Stimulated activated CD8-positive, alpha-beta memory T cell treated with anti-CD3 and anti-CD28 coated beads, Interleukin-15, amount 100 ng/mL, for 48 hours (primary cell): ENCODE measurements at places on chromosomes 12 and 14.

- no peak for DNase-seq
Observed at GRCh38 chr14:35046751-35047536, 872 bp downstream of the FAM177A1 start.

- no peak for DNase-seq
Observed at GRCh38 chr12:100166232-100166631, 23.6 kb upstream of the BLTP3B start.

GRCh38 chr12:24088751-24089509 is 139.5 kb upstream of the SOX5 start:
- DNase-seq: no peak

GRCh38 chr12:4379405-4379804 is at the start of gene FGF23:
Gene FGF23 (minus strand): TSS chr12:4379712. CDS start chr12:4379582, 130 bp downstream.
- no peak for DNase-seq

- DNase-seq: no peak
Observed at GRCh38 chr14:96285667-96286066, 29.7 kb downstream of the BDKRB1 start.

DNA sequence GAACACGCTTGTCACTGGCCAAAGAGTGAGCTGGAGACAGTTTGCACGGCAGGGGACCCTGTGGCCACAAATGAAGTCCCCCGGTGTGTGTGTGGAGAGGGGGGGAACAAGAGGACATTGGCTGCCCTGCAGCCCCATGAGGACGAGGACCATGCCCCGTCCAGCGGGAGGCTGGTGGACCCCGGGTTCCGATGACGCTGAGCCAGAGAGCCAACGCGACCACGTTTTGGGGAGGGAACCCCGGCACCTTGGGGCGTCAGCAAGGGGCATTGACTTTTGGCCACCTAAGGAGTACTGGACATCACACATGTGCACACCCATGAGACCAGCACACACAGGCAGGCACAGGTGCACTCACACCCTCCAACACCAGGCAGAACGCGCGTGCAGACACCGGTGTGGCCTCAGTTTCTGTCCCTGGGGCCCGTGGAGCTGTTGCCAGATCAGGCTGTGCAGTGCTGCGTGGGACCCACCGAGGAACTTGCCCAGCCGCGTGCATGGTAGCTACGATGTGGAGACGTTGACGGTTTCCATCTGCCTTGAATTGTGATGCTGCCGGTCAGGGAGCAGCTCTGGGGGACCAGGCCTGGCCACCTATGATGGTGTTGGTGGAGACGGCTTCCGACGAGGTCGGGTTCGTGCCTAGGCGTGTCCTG is 26.5 kb downstream of the NOC4L start:
- no peak for DNase-seq

GRCh38 chr12:104171785-104172569 is 34.0 kb upstream of the NFYB start:
- no peak for DNase-seq

GRCh38 chr12:93536766-93537488 is 35.5 kb upstream of the SOCS2 start:
- DNase-seq: no peak

DNA sequence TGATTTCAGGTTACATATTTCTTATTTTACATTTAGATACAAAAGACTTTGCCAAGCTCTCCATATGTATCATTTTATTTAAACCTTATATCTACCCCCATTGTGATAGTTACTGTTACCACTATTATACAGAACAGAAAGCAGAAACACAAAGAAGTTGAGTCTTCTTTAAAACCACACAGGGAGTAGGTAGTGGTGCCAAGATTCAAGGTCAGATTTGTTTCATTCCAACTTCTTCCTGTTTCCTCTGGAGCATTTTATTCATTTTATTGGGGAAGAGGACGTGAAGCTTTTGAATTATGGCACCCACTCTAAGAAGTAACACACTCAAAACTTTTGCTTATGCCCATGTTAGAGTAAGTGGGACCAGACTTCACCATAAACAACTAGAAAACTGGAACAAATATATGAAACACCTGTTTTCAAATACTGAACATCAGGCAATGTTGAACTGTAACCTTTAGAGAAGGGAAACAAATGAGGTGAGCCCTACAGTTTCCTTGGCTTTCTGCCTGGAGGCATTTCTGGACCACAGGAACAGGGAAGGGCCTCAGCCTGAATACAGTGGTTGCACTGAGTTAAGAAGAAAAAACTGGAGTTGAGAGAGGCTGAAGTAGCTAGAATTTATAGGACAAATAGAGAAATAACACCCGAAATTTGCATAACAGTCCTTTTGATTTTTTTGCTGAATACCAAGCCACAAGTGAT is 160.4 kb upstream of the SSTR1 start:
- no peak for DNase-seq

DNA sequence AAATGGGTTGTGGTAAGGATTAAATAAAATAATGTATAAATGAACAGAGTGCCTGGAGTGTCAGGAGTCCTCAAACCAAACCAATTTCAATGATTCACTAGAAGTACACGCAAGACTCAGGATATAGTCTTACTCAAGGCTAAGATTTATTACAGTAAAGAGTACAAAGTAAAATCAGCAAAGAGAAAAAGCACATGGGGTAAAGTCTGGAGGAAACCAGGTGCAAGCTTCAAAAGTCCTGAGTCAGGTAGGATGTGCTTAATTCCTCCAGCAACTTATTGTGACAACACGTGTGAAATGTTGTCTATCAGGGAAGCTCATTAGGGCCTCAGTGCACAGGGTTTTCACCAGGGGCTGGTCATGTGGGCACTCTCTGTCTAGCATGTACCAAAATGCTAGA is 105.8 kb upstream of the NAP1L1 start:
- no peak for DNase-seq

DNA sequence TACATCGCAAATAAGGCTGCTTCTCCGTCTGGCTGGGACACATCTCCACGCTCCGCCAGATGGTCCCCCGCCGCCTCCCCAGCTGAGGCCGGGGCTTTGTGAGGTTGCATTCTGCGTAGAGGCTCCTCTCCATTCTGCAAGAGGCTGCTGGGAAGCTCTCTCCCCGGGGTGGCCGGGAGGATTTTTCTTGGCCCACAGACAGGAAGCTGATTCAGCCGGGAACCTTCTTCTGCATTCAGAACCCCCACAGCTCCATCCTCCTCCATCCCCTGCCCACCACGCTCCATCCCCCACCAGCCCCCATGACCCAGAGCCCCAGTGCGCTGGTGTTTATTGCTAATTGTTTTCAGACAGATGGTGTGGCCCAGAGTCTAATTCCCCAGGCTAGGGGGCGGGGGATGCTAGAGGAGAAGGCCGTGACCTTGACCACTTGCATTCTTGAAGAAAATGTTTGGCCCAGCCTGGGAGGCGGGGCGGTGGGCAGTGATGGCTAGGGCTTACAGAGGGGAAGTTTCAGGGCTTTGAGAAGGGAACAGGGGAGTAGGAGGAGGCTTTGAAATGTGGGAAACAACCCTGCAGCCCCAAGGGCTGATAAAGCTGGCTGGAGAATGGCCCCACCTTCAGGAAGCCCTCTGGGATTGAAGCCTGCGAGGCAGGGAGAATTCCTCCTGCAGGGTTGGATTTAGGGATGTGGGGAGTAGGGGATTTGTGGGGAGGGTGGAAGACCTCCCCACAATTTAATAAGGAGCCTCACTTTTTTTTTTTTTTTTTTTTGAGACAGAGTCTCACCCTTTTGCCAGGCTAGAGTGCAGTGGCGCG is 88.5 kb upstream of the NCOR2 start:
- DNase-seq: no peak

DNA sequence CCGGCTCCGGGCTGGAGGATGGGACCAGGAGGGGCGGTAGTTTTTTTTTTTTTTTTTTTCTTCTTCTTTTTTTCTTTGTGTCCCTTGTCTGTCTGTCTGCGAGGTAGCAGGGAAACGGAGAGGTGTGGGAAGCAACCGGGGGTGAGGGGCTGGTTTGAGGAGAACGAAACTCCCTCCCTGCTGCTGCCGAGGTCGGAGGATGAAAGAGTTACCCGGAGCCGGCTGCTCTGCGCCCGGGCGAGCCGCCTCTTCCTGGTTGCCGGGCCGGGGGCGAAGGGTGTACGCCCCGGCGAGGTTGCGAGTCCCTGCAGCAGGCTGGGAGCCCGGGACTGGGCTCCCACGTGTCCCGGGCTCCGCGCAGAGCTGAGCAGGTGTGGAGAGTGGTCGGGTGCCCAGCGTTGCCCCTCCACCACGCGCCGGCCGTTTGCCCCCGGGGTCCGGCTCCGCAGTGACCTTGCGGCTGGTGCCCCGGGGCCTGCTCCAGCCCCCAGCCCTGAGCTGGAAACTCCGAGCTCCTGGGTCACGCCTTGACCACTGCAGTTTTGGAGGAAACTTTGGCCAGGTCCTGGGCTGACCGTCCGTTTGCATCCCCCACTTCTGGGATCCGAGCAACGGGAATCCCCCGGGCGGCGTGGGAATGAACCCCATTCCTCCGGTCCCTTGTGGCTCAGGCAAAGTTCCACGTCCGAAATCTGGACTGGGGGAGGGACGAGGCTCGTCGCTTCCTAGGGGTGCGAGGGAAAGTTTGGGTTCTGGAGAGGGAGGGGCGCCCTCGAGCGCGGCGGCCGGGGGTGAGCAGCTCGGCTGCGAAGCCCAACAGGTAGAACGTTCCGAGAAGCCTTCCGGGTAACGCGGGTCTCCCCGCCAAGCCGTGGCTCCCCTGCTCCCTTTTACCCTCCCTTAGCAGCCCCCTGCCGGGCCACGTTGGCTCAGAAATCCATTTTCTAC is 1.3 kb downstream of the CHST11 start:
- no peak for DNase-seq

DNA sequence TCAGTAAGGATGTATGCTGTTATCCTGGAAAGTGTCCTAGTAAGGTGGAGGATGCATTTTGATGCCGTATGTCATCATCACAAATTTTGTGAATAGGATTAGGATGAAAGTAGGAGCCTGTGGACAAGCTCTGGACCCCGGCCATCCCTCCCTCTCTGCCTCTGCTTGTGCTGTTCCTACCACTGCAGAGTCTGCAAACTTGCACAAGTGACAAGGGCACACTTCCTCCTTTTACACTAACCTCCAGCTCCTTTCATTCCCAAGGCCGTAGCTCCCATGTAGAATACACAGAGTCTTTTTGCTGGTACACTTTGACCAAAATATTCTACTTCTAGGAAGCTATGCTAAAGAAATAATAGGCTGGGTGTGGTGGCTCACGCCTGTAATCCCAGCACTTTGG is 13.3 kb upstream of the TMCC3 start:
- DNase-seq: no peak

DNA sequence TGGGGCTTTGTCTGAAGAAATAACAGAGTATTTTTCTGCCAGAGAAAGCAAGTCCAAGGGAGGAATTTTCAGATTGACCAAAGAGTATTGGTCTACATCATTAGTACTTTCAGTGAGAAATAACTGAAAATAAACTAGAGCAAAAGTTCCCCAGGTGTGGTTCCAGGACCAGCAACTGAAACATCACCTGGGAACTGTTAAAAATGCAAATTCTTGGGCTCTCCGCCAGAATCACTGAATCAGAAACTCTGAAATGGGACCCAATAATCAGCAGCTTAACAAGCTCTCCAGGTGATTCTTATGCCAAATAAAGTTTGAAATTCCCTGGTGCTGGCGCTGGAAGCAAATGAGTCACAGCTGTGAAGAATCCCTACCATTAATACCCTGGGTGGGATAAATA is 52.1 kb downstream of the EIF2S3B start:
- no peak for DNase-seq

DNA sequence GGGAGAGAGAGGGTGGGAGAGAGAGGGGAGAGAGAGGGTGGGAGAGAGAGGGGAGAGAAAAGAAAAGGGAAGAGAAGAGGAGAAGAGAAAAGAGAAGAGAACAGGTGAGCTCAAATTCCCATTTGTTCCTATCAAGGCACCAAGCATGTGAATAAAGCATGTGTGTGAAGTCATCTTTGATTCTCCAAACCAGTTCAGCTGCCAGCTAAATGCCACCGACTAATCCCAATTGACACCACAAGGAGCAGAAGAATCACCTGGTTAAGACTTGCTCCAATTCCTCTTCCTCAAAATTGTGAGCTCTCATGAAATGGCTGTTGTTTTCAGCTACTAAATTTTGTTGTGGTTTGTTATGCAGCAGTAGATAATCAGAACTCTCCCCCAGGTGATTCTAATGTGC is 188.9 kb downstream of the TMX1 start:
- no peak for DNase-seq

- no peak for DNase-seq
Observed at GRCh38 chr14:68520637-68521556, 272.0 kb downstream of the ZFP36L1 start.

DNA sequence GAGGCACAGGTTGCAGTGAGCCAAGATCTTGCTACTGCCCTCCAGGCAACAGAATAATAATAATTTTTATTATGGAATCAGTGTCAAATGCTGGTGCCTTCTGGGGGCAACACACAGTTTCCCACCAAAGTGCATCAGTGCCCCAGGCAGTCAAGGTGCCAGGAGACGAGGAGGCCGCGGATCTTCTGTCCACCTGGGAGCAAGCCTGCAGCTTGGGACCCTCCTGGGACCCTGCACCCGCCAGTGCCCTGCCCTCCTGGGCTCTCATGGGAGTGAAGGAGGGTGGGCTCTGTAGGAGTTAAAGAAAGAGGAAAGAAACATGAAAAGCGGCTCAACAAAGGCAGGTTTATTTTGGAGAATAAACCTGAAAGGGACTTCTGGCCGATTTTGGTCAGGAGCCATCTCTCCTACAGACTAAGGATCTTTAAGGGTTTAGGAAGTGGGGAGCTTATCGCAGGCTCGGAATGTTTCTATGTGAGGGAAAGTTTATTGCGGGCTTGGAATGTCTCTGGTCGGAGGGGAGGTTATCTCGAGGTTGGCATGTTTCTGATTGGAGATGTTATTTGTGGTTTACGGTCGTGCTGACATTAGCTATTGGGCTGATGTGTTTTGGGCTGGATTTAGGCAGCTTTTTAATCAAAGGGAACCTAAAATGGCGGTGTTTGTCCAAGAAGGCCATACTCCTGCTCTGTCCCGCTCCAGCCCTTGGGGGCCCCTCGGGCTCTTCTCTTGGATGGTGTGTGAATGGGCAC is 1.1 kb upstream of the ASPG start:
- DNase-seq: no peak

DNA sequence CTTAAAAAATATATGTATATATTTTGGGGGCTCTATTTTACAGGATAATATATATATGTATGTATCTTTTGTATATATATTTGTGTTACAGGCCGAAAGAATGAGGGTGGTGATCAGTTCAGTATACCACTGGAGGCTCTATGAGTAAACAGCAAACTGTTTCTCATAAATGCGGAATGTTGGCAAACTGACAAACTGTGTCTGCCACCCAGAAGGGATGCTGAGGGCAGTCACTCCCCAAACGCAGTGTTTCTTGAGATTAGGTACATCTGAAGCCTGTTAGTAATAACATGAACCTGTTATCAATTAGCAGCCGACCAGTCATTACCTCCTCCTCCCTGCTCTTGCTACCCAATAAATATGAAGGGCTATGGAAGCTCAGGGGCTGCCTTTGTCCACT is 20.8 kb downstream of the TNFAIP2 start:
- no peak for DNase-seq

GRCh38 chr14:29709490-29709889 is 218.2 kb downstream of the PRKD1 start:
- DNase-seq: no peak

DNA sequence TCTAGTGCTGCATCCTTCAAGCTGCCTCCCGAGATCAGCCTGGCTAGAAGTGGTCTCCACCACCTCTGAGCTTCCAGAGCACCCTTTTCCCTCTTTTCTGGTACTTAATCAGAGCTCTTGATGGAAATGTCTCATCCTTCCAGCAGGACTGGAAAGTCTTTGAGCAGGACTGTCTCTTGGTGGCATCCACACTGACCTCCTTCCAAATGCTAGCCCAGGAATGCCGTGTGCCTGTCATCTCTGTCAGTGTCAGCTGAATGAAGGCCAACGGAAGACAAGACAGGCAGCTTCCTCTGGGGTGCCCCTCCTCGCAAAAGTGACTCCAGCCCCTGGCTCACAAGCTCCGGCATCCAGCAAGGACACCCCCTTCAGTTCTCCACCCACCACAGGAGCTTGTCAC is 171.3 kb upstream of the FKBP4 start:
- no peak for DNase-seq

- no peak for DNase-seq
Observed at GRCh38 chr12:1795221-1795784, 25.1 kb upstream of the LRTM2 start.
